ENCODE measurements at places on chromosomes 4 and X.

DNA sequence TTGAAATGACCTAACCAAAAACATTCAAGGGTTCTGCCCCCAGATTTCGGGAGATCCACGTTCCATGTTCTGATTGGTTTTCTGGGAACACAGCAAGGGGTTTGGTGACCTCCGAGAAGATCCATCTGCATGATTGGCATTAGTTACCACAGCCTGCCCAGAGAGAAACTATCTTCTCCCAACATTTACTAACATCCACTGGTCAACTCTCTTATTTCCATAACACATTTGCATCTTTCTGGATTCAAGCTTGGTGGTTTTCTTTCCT is 15.6 kb downstream of the SHOX start:
- no peak for DNase-seq

- DNase-seq = no peak
These were observed 149.0 kb downstream of the FAM13A start for GRCh38 chr4:88908003-88908402.

- DNase-seq = peak; percentile 65
These were observed 25.7 kb upstream of the PCDH19 start for GRCh38 chrX:100435726-100436125.

DNA sequence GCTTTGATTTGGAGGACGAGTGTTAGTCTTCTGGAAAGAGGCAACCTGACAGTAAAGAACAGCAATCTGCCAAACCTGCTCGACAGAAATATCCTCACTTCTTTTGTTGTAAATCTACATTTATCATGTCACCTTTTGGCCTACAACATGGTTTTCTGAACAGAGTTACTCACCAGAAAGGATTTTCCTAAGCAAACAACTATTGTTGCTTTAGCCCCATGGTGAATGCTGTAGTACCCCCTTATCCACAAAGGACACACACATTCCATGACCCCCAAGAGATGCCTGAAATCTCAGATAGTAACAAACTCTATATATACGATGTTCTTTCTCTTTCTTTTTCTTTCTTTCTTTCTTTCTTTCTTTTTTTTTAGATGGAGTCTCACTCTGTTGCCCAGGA is 42.7 kb downstream of the TMEM150C start:
- DNase-seq = no peak

- DNase-seq = peak; percentile 10
These were observed 139.5 kb downstream of the ANKRD50 start for GRCh38 chr4:124573056-124573455.

DNA sequence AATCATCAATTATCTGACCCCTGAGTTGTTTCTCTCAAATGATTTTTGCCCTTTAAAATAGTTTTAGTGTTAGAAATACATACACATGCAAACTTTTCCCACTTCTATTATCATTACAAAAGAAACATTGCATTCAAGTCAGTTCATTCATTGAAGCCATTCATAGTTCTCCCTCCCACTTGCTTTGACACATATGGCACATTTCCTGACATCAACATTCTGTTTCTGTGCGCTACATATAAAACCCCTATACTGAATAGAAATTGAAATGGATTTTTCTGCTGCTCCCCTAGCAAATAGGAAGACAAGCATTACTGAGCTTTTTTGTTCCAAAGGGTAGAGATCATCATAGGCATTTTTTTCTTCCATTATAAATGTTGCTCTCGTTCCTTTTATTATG is 497.9 kb upstream of the PCDH10 start:
- no peak for DNase-seq

GRCh38 chr4:498328-498904 is 540 bp downstream of the ZNF721 start:
- peak; percentile 45 for DNase-seq

DNA sequence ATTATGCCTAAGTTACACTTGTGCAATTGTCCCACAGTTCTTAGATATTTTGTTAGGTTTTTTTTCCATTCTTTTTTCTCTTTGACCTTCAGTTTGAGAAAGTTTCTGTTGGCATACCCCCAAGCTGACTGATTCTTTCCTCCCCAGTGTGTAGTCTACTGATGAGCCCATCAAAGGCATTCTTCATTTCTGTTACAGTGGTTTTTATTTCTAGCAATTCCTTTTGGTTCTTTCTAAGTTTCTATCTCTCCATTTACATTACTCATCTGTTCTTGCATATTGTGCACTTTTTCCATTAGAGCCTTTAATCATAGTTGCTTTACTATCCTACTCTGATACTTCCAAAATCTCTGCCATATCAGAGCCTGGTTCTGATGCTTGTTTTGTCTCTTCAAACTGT is 31.9 kb downstream of the CASP6 start:
- DNase-seq = no peak

DNA sequence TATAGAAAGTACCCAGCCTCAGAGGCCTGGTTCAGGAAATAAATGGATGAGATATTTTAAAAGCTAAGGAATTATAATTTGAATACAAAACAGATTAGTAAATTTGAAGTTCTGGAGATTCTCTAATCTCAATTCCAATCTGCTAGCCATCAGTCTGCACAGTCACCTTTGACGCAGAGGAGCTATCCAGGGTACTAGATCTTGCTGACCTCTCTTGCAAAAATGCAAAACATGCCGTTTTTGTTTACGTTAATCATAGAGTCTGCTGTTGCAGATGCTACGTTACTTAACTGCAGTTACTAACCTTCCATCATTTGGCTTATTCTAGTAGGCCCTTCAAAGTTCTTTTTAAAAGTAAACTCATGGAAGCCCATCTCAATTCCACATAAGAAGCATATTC is 10.4 kb downstream of the CCSER1 start:
- DNase-seq = peak; percentile 41

DNA sequence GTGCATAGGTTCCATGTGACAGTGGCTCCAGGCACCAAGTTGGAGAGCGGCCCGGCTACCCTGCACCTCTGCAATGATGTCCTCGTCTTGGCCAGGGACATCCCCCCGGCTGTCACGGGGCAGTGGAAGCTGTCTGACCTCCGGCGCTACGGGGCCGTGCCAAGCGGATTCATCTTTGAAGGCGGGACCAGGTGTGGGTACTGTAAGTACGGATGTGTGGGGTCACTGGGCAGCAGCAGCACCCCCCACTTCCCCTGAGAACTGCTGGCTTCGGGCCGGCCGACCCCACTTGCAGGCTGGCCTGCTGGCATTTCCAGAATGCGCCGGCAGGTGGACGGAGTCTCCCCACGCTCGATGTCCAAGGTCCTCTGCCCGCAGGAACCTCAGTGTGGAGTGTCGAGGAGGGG is 13.2 kb downstream of the DOK7 start:
- no peak for DNase-seq

GRCh38 chrX:110866421-110866820 is 70.8 kb upstream of the CHRDL1 start:
- DNase-seq = no peak

DNA sequence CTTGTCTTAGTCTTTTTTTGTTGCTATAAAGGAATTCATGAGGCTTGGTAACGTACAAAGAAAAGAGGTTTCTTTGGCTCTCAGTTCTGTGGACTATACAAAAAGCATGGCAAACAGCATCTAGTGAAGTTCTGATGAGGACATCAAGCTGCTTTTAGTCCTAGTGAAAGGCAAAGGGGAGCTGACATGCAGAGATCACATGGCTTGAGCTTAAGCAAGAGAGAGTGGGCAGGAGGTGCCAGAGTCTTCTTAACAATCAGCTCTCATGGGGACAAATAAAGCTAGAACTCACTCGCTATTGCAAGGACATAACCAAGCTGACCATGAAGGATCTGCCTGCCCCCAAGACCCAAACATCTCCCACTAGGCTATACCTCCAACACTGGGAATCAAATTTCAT is 1063.1 kb downstream of the PCDH7 start:
- no peak for DNase-seq

DNA sequence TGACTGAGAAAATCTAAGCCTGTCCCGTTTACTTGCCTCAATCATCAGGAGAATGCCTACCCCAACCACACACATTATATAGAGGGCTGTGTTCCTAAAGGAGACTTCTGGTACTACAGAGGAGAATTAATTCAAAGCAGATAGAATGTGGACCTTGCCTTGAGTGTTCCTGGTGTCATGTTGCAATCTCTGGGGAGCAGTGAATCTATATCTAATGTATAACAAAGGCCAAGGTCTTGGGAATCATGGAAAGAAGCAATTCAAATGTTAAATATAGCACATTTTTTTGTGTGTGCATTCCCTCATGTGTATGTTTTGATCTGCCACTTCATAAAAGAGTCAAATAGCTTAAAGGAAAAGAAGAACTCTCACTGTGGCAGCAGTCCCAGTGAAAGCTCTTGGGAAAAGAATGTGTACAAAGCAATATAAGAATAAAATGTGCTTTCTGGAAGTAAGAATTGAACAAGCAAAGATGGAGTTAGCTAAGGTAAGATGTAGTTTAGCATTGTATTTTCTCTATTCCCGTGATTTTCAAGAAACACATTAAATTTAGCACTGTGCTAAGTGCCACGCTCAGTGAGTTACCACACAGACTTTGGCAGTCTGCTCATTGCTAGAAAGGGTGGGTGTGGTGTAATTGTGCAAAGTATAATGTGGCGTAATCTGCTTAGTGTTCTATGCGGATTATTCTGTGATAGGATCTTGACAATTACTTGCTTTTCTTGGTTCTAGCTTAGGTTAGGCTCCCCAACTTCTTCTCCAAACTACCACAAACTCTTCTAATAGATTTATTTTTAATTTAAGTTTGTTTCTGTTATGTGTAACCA is 13.7 kb downstream of the ADH6 start:
- DNase-seq = peak; percentile 44

- DNase-seq = peak; percentile 93
These were observed 189.6 kb downstream of the BCOR start for GRCh38 chrX:39907964-39908661.

DNA sequence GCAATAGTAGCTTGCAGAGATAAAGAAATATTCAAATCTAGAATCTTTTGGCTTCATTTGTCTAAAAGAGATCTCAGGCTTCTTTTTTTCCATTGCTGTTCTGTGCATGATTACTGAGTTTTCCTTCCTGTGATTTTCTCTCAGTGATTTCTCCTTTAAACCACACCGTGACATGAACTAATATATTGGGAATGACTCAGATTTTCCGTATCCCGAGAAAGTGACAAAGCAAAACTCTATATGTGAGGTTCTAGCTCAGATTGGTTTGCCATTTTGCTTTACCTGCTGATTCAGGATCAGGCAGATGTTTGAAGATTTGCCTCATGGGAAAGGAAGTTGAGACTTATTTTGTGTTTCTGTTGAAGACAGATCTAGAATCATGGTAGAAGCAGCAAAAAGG is 59.4 kb downstream of the MTHFD2L start:
- DNase-seq = no peak

DNA sequence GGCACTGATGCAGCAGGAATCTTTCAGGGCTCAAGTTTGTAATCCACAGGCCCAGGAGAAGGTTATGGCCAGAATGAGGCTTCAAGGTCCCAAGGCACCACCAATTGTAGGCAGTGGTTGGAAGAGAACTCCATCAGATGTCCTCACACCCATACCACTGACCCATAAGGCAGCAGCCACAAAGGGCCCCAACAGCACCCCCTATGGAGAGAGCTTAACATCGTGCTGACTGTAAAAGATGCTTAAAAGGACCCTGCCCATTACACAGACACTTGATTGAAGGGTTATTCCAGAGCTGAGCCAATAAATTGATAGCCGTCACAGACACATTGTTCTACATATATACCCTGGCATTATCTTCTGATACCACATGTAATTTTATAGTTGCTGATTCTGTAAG is 113.7 kb downstream of the SOWAHB start:
- DNase-seq = peak; percentile 73

- DNase-seq = no peak
These were observed 762.6 kb downstream of the PCDH18 start for GRCh38 chr4:136769717-136770116.

DNA sequence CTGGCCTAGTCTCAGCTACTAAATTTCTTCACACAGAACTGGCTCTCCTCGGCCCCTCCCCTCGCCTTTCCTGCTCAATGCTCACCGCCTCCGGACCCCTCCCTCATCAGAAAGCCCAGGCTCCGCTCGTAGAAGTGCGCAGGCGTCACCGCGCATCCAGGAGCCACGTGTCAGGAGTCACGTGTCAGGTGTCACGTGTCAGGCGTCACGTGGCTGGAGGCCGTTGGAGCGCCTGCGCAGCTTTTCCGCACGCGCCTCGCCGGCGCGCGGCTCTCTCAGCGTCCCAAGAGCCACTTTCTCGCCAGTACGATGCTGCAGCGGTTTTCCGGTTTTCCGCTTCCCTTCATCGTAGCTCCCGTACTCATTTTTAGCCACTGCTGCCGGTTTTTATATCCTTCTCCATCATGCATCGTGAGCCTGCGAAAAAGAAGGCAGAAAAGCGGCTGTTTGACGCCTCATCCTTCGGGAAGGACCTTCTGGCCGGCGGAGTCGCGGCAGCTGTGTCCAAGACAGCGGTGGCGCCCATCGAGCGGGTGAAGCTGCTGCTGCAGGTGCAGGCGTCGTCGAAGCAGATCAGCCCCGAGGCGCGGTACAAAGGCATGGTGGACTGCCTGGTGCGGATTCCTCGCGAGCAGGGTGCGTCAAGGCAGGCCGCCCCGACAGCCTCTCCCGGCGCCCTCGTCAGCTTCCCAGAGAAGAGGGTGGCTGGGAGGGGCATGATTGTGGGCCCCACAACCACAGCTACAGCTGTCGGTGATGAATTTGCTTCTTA is at the start of gene SLC25A31:
TSS of gene SLC25A31 (plus strand) at position 259 of the 772 bp plus-strand sequence. CDS start at position 405, 146 bp downstream.
- no peak for DNase-seq

DNA sequence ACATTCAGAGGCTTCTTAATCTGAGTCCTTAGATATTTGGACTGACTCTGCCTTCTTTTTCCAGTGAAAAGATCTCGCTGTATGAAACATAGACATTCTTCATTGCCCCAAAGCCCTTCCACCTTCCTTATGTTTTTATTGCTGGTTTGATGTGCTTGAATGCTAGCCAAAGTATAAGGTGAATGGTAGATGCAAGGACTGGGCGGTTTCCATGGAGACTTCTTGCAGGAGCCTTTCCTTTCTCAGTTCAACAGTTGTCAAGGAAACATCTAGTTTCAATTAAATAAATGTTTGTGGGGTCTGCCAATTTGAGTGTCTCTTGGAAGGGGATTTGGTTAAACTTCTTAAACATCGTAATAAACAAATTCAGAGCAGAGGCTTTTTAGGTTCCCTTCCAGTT is 46.0 kb downstream of the REPS2 start:
- no peak for DNase-seq

DNA sequence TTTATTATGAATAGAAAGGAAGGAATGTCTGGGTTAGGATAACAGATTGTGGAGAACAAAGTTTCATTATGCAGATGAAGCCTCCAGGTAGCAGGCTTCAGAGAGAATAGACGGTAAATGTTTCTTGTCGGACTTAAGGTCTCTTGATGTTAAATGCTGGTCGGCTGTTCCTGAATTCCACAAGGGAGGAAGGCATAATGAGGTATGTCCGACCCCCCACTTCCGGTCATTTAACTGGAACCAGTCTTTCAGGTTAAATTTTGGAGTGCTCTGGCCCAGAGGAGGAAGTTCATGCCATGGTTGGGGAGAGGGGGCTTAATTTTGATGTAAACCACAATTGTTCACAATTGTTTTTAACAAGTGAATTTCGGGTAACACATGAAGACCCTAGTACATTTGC is 158.1 kb upstream of the VCX3A start:
- peak; percentile 87 for DNase-seq

DNA sequence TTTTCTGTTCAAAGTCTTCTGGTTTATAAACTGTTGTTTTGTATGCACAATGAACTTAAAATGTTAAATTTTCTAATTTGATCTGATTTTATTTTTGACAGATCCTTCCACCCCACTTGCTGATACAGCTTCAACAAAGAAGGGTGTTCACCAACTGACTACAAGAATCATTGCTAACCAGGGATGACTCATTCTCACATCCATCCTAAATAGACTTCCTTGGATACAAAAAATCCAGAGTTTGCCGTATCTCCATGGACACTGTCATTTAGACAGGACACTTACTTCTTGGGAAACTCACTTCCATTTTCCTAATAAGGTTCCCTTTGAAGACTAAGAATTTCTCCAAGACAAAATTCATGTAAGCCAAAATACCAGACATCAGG is 111.6 kb upstream of the NWD2 start:
- DNase-seq = no peak
